ENCODE measurements at places on chromosomes 4 and X. TPM values are rescaled to one million over a fixed set of nuclear protein-coding genes. Genes with fewer than 3 reads are reported as not detected.

DNA sequence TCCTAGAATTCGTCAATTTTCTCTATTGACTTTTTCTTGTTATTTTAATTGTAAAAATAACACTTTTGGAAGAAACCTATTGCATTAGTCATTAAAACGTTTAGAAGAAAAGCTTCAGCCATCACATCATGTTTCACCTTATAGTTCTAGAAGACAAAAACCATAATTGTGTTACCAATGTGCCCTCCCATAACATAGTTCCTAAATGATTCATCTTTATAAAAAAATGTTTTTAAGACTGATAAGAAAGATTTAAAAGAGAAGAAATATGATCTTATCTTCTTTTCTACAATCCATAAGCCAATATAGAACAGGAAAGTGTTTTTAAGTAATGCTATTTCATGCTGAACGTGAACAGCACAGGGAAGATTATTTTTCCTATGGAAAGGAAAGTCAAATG, 316.6 kb upstream of the NDST4 start:
- H3K27me3 ChIP-seq: no peaks in the 10 kb centered on the region
- H3K36me3 ChIP-seq: no peaks in the 10 kb centered on the region
- no peak overlapping the region for H3K27ac ChIP-seq
- H3K4me1 ChIP-seq: no peaks in the 10 kb centered on the region
- DNase-seq: no peak
- no peak overlapping the region for H3K4me3 ChIP-seq

DNA sequence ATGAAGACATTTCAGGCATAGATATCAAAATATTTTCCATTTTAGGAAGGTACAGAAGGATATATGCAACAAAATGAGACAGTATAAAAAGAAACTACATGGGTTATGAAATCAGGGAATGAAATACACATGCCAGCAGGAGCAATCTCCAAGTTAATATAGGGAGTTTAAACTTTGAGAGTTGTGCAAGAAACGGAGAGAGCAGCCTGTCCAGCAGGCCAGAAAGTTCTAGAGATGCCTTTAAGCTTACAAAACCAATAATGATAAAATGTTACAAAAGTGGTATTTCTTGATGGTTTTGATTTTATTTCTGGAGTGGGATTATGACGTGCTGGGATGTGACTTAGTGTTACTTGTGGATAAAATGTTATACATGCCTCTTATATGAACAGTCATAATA, 2047.9 kb downstream of the ARAP2 start:
- H3K4me3 ChIP-seq: no peak overlapping the region
- H3K36me3 ChIP-seq: no peaks in the 10 kb centered on the region
- no peaks in the 10 kb centered on the region for H3K4me1 ChIP-seq
- DNase-seq: no peak
- no peak overlapping the region for H3K27ac ChIP-seq

- DNase-seq: no peak
- no peak overlapping the region for H3K27ac ChIP-seq
- no peak overlapping the region for H3K4me3 ChIP-seq
- no peaks in the 10 kb centered on the region for H3K36me3 ChIP-seq
Observed at GRCh38 chr4:148044089-148044911, 312.4 kb downstream of the ARHGAP10 start.

GRCh38 chr4:53861856-53862610, 202.4 kb downstream of the CHIC2 start:
- no peak for DNase-seq
- no peaks in the 10 kb centered on the region for H3K27me3 ChIP-seq
- H3K4me1 ChIP-seq: peaks cover 10% of the 10 kb centered on the region
- no peaks in the 10 kb centered on the region for H3K36me3 ChIP-seq

GRCh38 chrX:103918050-103918449, 44.4 kb upstream of the TMSB15B start:
- H3K4me1 ChIP-seq: no peaks in the 10 kb centered on the region
- H3K4me3 ChIP-seq: peak overlapping the region; percentile 64
- no peaks in the 10 kb centered on the region for H3K27me3 ChIP-seq
- DNase-seq: peak; percentile 70
- H3K27ac ChIP-seq: peak overlapping the region; percentile 71
- H3K36me3 ChIP-seq: no peaks in the 10 kb centered on the region

GRCh38 chr4:113437129-113437528, 324.4 kb downstream of the CAMK2D start:
- H3K4me3 ChIP-seq: no peak overlapping the region
- H3K36me3 ChIP-seq: no peaks in the 10 kb centered on the region
- no peak overlapping the region for H3K27ac ChIP-seq
- H3K4me1 ChIP-seq: peaks cover 7% of the 10 kb centered on the region

DNA sequence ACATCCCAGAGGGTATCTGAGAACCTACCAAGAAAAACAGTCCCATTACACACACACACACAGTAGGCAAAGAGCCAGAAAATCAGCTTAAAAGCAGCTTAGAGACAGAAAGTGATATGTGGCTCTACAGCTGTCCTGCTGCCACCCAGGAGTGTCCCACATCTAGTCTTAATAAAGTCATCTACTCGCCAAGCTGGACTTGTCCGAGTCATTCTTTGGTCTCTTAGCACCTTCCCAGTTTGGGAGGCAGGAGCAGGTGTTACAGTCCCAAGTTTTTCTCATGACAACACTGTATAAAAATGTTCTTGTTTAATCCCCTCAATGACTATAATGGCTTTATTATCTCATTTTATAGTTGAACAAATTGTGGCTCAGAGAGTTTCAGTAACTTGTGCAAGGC, 252.5 kb upstream of the CASK start:
- no peak for DNase-seq
- no peaks in the 10 kb centered on the region for H3K4me1 ChIP-seq
- H3K27ac ChIP-seq: no peak overlapping the region
- H3K27me3 ChIP-seq: no peaks in the 10 kb centered on the region
- no peak overlapping the region for H3K4me3 ChIP-seq

- no peak overlapping the region for H3K27ac ChIP-seq
- no peaks in the 10 kb centered on the region for H3K27me3 ChIP-seq
- no peak overlapping the region for H3K4me3 ChIP-seq
Observed at GRCh38 chrX:150966235-150966634, 16.9 kb upstream of the HMGB3 start.

GRCh38 chrX:153476666-153477363, 6.4 kb upstream of the HAUS7 start:
- no peaks in the 10 kb centered on the region for H3K36me3 ChIP-seq
- no peak overlapping the region for H3K27ac ChIP-seq
- H3K4me3 ChIP-seq: no peak overlapping the region
- peaks cover 8% of the 10 kb centered on the region for H3K4me1 ChIP-seq
- H3K27me3 ChIP-seq: no peaks in the 10 kb centered on the region

DNA sequence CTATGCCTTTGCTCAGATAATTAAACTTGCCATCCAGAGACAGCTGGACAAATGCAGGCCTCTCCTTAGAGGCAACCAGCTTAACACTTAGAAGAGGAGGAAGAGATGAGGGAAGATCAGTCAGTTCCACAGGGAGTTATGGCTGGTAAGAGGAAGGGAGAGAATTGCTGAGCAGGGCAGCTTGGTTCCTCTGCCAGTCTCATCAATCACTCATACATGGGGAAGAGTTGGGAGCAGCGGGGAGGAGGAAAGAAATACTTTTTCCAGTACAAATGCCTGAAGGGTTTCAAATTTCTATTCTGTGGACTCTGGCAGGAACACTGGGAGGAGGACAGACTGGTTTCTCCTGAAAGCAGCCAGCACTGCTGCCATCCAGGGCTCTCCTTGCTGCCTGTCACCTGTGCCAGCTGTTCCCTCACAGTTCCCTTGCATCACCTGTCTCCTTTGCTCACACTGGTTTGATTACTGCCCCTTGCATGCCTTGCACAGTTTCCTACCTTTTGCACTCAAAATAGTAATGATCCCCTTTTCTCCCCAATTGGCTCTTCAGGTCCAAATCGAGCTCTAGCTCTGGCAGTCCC, 59.5 kb downstream of the PGRMC2 start:
- H3K27me3 ChIP-seq: no peaks in the 10 kb centered on the region
- H3K4me1 ChIP-seq: no peaks in the 10 kb centered on the region
- DNase-seq: no peak
- no peak overlapping the region for H3K27ac ChIP-seq

GRCh38 chr4:47334652-47335051, 128.8 kb downstream of the COMMD8 start:
- DNase-seq: no peak
- H3K36me3 ChIP-seq: no peaks in the 10 kb centered on the region
- no peak overlapping the region for H3K27ac ChIP-seq
- no peak overlapping the region for H3K4me3 ChIP-seq
- no peaks in the 10 kb centered on the region for H3K4me1 ChIP-seq
- H3K27me3 ChIP-seq: no peaks in the 10 kb centered on the region

GRCh38 chr4:92303621-92304027, at the start of gene GRID2:
GRID2 (plus strand) TSS chr4:92303966.
- no peaks in the 10 kb centered on the region for H3K36me3 ChIP-seq
- peak within 1 kb of the TSS; percentile 24 for H3K4me3 ChIP-seq
- no peak within 1 kb of the TSS for H3K27ac ChIP-seq
- no peaks in the 10 kb centered on the region for H3K27me3 ChIP-seq
- H3K4me1 ChIP-seq: no peaks in the 10 kb centered on the region

DNA sequence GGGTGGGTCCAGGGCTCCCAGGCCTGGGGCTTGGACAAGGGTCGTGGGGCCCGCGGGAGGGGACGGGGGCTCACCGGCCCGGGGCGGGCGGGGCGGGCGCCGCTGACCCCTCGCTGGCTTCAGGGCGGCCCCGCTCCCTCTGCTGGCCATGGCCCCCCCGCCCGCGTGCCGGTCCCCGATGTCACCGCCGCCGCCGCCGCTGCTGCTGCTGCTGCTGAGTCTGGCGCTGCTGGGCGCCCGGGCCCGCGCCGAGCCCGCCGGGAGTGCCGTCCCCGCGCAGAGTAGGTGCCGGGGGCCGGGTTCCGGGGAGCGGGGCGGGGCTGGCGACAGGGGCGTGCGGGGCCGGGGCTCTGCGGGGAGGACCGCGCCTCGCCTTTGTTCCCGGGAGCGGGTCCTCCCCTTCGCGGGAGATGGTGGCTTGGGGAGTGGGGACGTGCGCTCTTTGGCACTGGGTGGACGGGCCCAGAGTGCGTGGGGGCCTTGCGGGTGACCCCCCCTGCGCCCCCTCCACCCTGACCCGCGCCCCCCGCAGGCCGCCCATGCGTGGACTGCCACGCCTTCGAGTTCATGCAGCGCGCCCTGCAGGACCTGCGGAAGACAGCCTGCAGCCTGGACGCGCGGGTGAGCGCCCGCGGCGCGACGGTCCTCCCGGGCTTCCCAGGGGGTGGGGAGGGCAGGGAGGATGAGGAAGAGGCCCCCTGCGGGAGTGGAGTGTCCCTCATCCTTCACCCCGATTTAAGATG, 16.8 kb upstream of the NAT8L start:
- no peaks in the 10 kb centered on the region for H3K27me3 ChIP-seq
- H3K4me1 ChIP-seq: peaks cover 17% of the 10 kb centered on the region

DNA sequence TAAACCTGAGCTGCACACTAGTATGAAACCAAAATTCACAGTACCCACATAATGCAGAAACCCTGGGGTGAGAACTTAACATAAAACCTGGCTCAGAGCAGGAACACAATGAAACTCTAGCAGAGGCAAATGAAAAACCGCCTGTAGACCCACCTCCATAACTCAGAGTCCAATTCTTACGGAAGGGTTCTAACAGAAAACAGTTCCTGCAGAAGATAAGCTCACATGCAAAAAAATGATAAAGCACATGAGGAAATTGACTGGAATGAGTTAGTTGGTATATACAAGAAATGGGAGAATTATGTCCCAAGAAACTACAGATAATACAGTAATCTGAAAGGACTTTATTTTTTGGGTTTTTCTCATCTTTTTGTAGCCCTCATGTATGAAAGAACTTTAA, 14.7 kb downstream of the RTL9 start:
- no peaks in the 10 kb centered on the region for H3K27me3 ChIP-seq
- no peak overlapping the region for H3K27ac ChIP-seq
- no peaks in the 10 kb centered on the region for H3K36me3 ChIP-seq
- no peak for DNase-seq

GRCh38 chr4:53963781-53964180, 100.6 kb downstream of the CHIC2 start:
- no peak overlapping the region for H3K4me3 ChIP-seq
- no peaks in the 10 kb centered on the region for H3K27me3 ChIP-seq
- H3K36me3 ChIP-seq: no peaks in the 10 kb centered on the region

- DNase-seq: no peak
- H3K27me3 ChIP-seq: no peaks in the 10 kb centered on the region
- H3K4me3 ChIP-seq: no peak overlapping the region
- H3K4me1 ChIP-seq: peaks cover 4% of the 10 kb centered on the region
- H3K36me3 ChIP-seq: no peaks in the 10 kb centered on the region
- no peak overlapping the region for H3K27ac ChIP-seq
Observed at GRCh38 chrX:40151211-40152172, 53.7 kb upstream of the BCOR start.

DNA sequence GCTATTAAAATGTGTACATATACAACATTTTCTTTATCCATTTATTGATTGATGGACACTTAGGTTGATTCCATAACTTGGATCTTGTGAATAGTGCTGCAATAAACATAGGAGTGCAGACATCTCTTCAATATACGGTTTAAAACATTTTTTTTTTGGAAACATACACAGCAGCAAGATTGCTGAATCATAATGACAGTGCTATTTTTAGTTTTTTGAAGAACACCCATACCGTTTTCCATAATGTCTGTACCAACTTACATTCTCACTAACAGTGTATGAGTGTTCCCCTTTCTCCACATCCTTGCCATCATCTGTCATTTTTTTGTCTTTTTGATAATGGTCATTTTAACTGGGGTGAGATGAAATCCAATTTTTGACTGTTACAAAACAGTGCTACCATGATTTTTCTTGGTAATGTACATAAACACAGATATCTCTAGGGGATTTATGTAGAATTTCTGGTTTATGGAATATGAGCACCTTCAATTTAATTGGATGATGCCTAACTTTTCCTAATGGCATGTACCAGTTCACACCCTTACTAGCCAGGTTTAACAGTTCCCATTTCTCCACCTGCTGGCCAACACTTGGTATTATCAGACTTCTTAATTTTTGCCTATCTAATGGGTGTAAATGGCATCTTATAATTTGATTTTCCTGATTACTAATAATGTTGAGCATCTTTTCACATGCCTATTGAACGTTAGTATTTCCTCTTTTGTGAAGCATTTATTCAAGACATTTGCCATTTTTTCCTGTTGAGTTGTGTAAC, 21.0 kb upstream of the TMSB15B start:
- H3K4me3 ChIP-seq: no peak overlapping the region
- no peaks in the 10 kb centered on the region for H3K27me3 ChIP-seq
- H3K27ac ChIP-seq: no peak overlapping the region
- no peak for DNase-seq

DNA sequence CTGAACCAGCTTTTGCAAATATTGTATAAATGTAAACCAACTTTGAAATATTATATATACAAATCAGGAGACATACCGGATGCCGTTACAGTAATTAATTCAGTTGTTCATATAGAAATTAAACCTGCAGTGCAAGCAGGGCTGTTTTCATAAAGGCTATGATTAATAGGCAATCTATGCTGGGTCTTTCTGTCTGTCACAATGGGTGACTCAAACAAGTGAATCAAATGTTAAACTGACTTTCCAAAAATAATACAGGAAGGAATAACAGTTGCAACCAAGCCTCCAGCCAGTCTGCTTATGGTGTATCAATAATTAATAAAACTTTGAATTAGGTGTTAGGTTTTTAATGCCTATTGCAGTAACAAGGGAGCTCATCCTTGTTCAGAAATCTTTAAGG, 43.9 kb downstream of the GABRB1 start:
- H3K4me3 ChIP-seq: no peak overlapping the region
- H3K27ac ChIP-seq: no peak overlapping the region
- no peaks in the 10 kb centered on the region for H3K36me3 ChIP-seq
- H3K27me3 ChIP-seq: no peaks in the 10 kb centered on the region

The FAM53A gene
- 24.2 TPM for polyA plus RNA-seq

The CXCL5 gene
- 0.55 TPM for polyA plus RNA-seq

The PAGE2 gene
- polyA plus RNA-seq: 34.3 TPM

The CTAG2 gene
- 8.4 TPM for polyA plus RNA-seq

The SPON2 gene
- 21.4 TPM for polyA plus RNA-seq

The JADE3 gene
- polyA plus RNA-seq: 23.0 TPM

The BEX4 gene
- 90.7 TPM for polyA plus RNA-seq

The MAPK10 gene
- polyA plus RNA-seq: 56.1 TPM

The MAGEB2 gene
- polyA plus RNA-seq: 51.4 TPM
